Thoracic aorta (tissue), 2 donors: ENCODE measurements at places on chromosomes 1 and 21.
A peak's percentile ranks its signal among the peaks of the same experiment; 100 is the strongest.

- H3K4me3 ChIP-seq, result no peak overlapping the region
- H3K27ac ChIP-seq, result no peak overlapping the region
- H3K27me3 ChIP-seq, result no peaks in the 10 kb centered on the region
Measured at GRCh38 chr21:19853061-19853460, 1145.1 kb upstream of the NCAM2 start.

- no peak overlapping the region for H3K4me3 ChIP-seq
- DNase-seq, result no peak
- H3K4me1 ChIP-seq, result no peaks in the 10 kb centered on the region
- H3K27ac ChIP-seq, result no peak overlapping the region
- H3K27me3 ChIP-seq, result no peaks in the 10 kb centered on the region
- H3K36me3 ChIP-seq, result no peaks in the 10 kb centered on the region
Measured at GRCh38 chr1:188386161-188386560, 1557.4 kb downstream of the PLA2G4A start.

- no peak overlapping the region for H3K4me3 ChIP-seq
- DNase-seq, result no peak
- H3K27ac ChIP-seq, result no peak overlapping the region
- no peaks in the 10 kb centered on the region for H3K4me1 ChIP-seq
- H3K27me3 ChIP-seq, result no peaks in the 10 kb centered on the region
- H3K36me3 ChIP-seq, result no peaks in the 10 kb centered on the region
Measured at GRCh38 chr1:6000444-6001288, 8.4 kb upstream of the NPHP4 start.

DNA sequence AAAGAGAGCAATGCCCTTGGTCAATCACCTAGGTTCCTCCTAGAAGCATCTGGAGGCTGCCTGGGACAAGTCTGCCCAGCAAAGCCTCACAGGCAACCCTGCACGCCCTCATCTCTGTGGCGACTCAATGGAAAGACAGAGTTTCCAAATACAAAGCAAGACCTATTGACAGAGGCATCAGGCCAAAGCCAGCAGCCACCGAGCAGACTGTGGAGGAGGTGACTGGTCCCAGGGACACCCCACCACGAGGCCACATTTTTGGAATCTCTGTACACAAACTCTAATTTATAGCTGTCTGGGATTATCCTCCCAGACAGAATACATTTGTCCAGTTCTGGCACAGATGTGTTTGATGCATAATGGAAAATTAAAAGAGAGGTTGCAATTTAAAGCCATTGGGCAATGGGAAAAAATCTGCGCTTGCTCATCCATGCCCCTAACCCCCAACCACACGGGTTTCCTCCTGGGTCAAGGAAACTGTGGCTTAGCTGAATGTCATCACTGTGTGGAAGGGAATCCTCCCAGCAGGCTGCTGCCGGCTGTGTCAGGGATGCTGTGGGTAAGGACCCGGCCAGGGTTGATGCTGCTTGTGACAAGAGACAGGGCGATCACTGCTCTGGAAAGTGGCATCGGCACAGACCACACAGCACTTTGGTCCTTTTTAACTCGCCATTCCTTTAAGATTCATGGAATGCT is 14.3 kb downstream of the TSPAN2 start:
- H3K4me1 ChIP-seq, result peaks cover 66% of the 10 kb centered on the region
- H3K27ac ChIP-seq, result peak overlapping the region; percentile 75
- H3K4me3 ChIP-seq, result no peak overlapping the region
- H3K36me3 ChIP-seq, result no peaks in the 10 kb centered on the region
- no peaks in the 10 kb centered on the region for H3K27me3 ChIP-seq
- no peak for DNase-seq

- H3K4me3 ChIP-seq, result no peak overlapping the region
- no peaks in the 10 kb centered on the region for H3K36me3 ChIP-seq
- no peak for DNase-seq
Measured at GRCh38 chr21:42609811-42610210, 43.6 kb upstream of the PDE9A start.

GRCh38 chr1:173529106-173529505 is 52.0 kb downstream of the PRDX6 start:
- H3K4me1 ChIP-seq, result no peaks in the 10 kb centered on the region
- no peak for DNase-seq
- no peak overlapping the region for H3K27ac ChIP-seq
- H3K27me3 ChIP-seq, result no peaks in the 10 kb centered on the region

- H3K27ac ChIP-seq, result no peak overlapping the region
- no peaks in the 10 kb centered on the region for H3K4me1 ChIP-seq
- H3K36me3 ChIP-seq, result no peaks in the 10 kb centered on the region
- H3K27me3 ChIP-seq, result no peaks in the 10 kb centered on the region
- no peak overlapping the region for H3K4me3 ChIP-seq
Measured at GRCh38 chr1:62428351-62428750, 8.5 kb upstream of the USP1 start.

GRCh38 chr1:27090911-27091310 is 64.0 kb downstream of the SLC9A1 start:
- DNase-seq, result no peak
- H3K36me3 ChIP-seq, result no peaks in the 10 kb centered on the region
- no peak overlapping the region for H3K4me3 ChIP-seq
- no peaks in the 10 kb centered on the region for H3K27me3 ChIP-seq

DNA sequence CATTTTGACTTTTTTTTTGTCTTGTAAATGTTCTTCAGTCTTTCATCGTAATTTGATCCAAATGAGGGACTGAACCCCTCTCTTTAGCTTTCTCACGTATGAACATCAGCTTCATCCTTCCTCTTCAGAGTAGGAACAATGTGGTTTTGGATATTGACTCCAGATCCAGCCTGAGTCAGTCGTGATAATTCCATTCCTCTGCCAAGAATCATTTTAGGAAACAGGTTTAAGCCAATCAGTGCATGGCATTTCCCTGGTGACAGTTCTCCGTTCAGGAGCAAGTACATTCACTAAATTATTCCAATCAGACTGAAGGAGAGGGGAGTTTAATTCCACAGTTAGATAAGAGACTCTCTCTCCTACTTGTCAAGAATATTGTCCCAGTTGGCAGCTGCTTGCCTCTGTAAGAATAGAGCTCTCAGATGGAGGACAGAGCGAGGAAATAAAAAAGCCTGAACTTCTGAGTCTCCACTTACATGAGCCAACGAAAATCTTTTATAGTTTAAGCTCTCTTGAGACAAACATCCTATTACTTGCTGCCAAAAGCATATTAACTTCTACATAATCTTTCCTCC is 18.6 kb downstream of the RHOU start:
- peak overlapping the region; percentile 6 for H3K4me3 ChIP-seq
- H3K36me3 ChIP-seq, result no peaks in the 10 kb centered on the region
- no peaks in the 10 kb centered on the region for H3K27me3 ChIP-seq
- H3K27ac ChIP-seq, result no peak overlapping the region
- no peak for DNase-seq
- peaks cover 9% of the 10 kb centered on the region for H3K4me1 ChIP-seq

DNA sequence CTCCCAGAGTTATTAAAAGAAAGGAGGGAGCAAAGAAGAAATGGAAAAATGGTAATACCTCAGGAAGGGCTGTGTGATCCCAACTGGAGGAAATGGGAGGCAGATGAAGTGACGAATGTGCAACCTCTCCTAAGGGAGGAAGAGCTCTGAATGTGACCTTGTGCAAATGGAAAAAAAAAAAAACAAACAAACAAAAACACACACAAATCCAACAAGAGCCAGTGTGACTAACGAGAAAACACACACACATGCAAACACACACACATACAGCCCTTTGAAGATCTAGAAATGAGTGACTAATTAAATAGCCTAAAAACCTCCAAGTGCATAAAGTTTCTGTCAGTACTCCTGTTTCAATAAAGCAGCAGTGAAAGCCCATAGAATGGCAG is 49.0 kb downstream of the CCN1 start:
- peaks cover 43% of the 10 kb centered on the region for H3K4me1 ChIP-seq
- no peaks in the 10 kb centered on the region for H3K27me3 ChIP-seq
- H3K4me3 ChIP-seq, result peak overlapping the region; percentile 32
- H3K36me3 ChIP-seq, result no peaks in the 10 kb centered on the region
- DNase-seq, result no peak

- no peaks in the 10 kb centered on the region for H3K4me1 ChIP-seq
- DNase-seq, result no peak
- H3K4me3 ChIP-seq, result no peak within 1 kb of the TSS
- H3K27ac ChIP-seq, result no peak within 1 kb of the TSS
Measured at GRCh38 chr1:170145770-170146676, at the start of gene NTMT2. Gene NTMT2, plus strand, starts transcription at chr1:170145959. Its CDS starts 149 bp downstream, at chr1:170146108.

DNA sequence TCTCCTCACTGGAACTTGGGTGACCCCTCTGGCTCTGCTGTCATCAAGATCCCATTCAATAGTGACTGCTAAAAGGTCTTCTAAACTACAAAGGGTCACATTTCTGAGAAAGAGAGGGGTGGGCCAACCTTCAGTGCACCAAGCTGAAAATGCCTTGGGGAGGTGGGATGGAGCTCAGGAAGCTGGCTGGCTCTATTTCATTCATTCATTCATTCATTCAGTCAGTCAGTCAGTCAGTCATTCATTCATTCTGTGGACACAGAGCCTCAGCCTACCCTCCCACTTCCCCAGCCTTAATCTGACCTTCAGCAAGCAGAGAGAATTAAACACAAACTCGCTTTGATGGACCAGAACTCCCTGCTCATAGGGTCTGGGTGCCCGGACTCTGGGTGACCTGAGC is 11.7 kb downstream of the RUNX3 start:
- DNase-seq, result no peak
- no peaks in the 10 kb centered on the region for H3K36me3 ChIP-seq
- H3K4me3 ChIP-seq, result no peak overlapping the region
- no peaks in the 10 kb centered on the region for H3K27me3 ChIP-seq
- H3K4me1 ChIP-seq, result no peaks in the 10 kb centered on the region
- no peak overlapping the region for H3K27ac ChIP-seq

DNA sequence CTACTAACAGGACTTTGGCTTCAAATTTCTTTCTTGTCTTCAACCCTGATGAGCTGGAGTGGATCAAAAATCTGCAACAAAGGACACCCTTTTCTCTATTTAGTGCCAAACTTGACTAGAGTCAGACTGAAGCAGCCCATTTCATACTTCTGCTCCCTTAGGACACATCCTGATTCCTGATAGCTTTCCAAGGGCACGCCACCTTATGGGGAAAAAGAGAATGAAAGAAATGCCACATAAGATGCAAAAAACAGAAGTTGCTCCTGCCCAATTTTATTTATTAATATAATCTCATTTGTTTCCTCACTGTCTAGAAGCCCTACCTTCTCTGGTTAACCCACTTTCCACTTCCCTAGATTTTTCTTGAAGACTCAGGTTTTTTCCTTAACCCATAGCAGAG is 72.7 kb upstream of the NBPF4 start:
- no peaks in the 10 kb centered on the region for H3K27me3 ChIP-seq
- no peaks in the 10 kb centered on the region for H3K4me1 ChIP-seq
- no peak overlapping the region for H3K27ac ChIP-seq
- H3K4me3 ChIP-seq, result no peak overlapping the region

- DNase-seq, result no peak
- peak overlapping the region; percentile 91 for H3K27ac ChIP-seq
- peaks cover 2% of the 10 kb centered on the region for H3K36me3 ChIP-seq
- peak overlapping the region; percentile 86 for H3K4me3 ChIP-seq
- H3K27me3 ChIP-seq, result no peaks in the 10 kb centered on the region
Measured at GRCh38 chr1:153778051-153778823, 3.0 kb downstream of the SLC27A3 start.

DNA sequence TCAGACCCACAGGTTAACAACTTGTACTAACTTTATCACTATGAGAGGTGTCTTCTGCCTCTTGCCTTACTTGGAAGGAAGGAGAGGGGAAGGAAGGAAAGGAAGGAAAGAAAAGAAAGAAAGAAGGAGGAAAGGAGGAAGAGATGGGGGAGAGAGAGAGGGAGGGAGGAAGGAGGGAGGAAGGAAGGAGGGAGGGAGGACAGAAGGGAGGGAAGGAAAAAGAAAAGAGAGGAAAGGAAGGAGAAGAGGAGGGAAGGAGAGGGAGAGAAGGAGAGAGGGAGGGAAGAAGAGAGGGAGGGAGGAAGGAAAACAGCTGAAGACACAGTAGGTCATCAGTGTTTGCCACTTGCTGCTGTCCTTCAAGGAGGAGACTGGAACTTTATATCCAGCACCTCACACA is 5.3 kb upstream of the SIPA1L2 start:
- H3K4me3 ChIP-seq, result no peak overlapping the region
- DNase-seq, result no peak
- no peaks in the 10 kb centered on the region for H3K36me3 ChIP-seq
- no peaks in the 10 kb centered on the region for H3K27me3 ChIP-seq
- peaks cover 4% of the 10 kb centered on the region for H3K4me1 ChIP-seq

DNA sequence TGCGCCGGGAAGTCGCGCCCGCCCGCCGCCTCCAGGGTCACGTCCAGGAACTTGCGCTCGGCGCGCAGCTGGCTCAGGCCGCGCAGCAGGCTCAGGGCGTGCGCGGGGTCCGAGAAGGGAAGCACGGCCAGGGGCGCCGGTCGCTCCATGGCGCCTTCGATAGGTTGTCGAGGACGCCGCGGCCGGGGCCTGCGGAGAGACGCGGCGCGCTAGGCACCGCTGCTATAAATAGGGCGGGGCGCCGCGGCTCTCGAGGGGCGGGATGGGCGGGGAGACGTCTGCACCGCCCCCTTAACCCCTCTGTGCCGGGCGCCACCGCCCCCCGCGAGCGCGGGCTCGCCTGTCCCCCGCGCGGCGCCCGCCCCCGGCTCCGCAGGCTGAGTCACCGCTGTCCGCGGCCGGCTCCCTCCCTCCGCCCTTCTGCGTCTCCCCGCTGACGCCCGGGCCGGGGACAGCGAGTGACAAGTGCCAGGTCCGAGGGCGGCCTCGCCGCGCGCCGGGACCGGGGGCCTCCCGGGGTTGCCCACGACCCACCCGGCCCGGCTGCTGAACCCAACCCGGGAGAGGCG is at the start of gene KLHL21:
KLHL21 (minus strand) TSS at position 201 of the 569 bp plus-strand sequence; CDS start at position 149, 52 bp downstream.
- peaks cover 12% of the 10 kb centered on the region for H3K36me3 ChIP-seq
- peaks cover 31% of the 10 kb centered on the region for H3K4me1 ChIP-seq
- DNase-seq, result peak; percentile 63

GRCh38 chr1:216904471-216904870 is 181.2 kb upstream of the ESRRG start:
- H3K27ac ChIP-seq, result no peak overlapping the region
- no peaks in the 10 kb centered on the region for H3K27me3 ChIP-seq
- no peaks in the 10 kb centered on the region for H3K36me3 ChIP-seq

DNA sequence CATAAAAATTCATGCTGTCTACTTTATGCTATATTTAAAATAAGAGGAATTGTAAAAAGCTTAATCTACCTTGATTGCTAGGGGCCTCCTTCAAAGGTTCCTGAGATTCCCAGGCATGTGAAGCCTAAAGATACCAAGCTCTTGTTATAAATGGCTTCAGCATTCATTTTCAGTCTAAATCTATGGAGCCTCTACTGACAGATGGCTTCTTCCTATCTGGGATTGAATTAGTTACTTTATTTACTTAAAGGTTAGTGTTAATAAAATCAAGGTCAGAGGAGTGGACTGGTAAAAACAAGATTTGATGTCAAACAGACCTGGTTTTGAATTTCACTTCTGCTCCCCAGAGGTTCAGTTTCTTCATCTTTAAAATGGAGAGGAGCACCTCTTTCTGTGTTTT is 93.7 kb downstream of the TNNI3K start:
- no peak overlapping the region for H3K27ac ChIP-seq
- H3K36me3 ChIP-seq, result no peaks in the 10 kb centered on the region
- H3K4me1 ChIP-seq, result peaks cover 9% of the 10 kb centered on the region
- no peak for DNase-seq
- no peaks in the 10 kb centered on the region for H3K27me3 ChIP-seq
